ENCODE measurements at places on chromosomes 2 and 18. TPM values are rescaled to one million over a fixed set of nuclear protein-coding genes. Genes with fewer than 3 reads are reported as not detected.

- no peak for ATAC-seq
Observed at GRCh38 chr2:96143848-96144480, 1.3 kb downstream of the DUSP2 start.

- ATAC-seq, result no peak
Observed at GRCh38 chr2:209094221-209094620, 329.6 kb upstream of the MAP2 start.

DNA sequence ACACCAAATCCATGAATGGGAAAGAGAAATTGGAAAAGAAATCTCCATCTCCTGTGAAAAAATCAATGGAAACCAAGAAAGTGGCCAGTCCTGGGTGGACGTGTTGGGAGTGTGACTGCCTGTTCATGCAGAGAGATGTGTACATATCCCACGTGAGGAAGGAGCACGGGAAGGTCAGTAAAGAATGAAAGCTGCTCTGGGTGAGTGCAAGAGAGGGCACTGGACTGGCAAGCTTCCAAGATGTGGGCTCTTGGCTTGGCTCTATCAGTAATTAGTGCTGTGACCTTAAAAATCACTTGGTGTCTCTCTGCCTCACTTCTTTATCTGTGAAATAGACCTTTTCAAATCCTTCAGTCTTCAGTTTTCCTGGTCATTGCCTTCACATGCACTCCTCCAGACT, 89.0 kb downstream of the ZNF532 start:
- ATAC-seq, result no peak

GRCh38 chr2:127640082-127641072, 5.6 kb upstream of the GPR17 start:
- peak; percentile 35 for ATAC-seq

DNA sequence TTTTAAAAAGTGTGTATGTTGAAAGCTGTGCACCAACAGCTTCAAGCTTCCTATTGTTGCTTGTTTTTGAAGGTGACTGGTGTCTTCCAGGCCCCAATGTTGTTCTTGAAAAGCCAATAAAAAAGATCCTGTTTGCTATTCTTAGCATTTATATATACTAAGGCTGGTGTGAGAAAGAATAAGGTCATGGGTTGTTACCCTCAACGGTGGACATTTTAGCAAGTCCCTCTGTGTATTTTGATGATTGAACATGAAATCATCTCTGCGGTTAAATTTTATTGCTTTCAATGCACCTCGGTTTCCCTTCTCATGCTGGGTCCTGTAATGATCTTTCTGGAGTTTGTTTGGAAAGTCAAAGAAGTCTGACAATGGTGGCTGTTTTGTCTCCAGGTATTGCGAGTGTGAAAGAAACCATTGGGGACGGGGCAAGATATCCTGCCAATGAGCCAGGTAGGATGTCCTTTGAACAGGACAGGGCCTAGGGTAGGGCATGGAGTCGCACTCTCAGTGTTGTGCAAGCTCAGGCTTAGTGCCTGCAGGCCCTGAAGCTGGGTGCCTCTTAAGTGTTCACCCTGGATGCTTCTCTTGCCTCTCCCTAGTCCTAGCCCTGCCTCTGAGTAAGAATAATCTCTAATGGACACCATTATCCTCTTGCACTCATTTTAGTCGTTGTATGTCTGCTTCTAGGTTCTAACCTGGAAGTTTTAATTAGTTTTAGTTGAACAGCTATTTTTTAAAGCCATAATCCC, 16.0 kb upstream of the KLF7 start:
- no peak for ATAC-seq

- ATAC-seq, result peak; percentile 34
Observed at GRCh38 chr2:101442042-101442666, 32.8 kb downstream of the RFX8 start.

DNA sequence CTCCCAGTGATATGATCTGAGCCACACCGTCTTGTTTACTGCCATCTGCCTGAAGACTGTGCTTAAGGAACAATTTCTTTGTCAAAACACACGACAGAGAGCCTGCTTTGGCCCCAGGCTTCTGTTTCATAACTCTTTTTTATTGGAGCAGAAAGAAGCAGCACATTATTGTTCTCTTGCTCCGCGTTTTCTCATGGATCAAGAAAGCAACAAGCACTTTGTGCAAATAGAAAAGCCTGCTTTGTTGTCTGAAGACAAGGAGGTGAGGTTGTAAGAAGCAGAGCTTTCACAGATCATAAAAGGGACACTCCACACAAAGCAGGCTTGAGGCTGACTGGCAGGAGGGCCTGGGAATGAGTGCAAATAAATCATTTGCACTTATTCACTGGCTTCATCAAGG, 118.3 kb upstream of the FAM136A start:
- no peak for ATAC-seq

Gene MMADHC
- total RNA-seq, result 99.4 TPM

Gene FLACC1
- 1.1 TPM for total RNA-seq

GRCh38 chr2:149134335-149134923, 95.9 kb downstream of the LYPD6B start:
- no peak for ATAC-seq

Gene GALNT5
- total RNA-seq, result 0.08 TPM

GRCh38 chr2:3470856-3471737, 48.2 kb downstream of the ADI1 start:
- ATAC-seq, result no peak

- ATAC-seq, result no peak
Observed at GRCh38 chr18:11437046-11437445, 172.3 kb upstream of the SLC35G4 start.

Gene CRYGD
- total RNA-seq, result not detected

DNA sequence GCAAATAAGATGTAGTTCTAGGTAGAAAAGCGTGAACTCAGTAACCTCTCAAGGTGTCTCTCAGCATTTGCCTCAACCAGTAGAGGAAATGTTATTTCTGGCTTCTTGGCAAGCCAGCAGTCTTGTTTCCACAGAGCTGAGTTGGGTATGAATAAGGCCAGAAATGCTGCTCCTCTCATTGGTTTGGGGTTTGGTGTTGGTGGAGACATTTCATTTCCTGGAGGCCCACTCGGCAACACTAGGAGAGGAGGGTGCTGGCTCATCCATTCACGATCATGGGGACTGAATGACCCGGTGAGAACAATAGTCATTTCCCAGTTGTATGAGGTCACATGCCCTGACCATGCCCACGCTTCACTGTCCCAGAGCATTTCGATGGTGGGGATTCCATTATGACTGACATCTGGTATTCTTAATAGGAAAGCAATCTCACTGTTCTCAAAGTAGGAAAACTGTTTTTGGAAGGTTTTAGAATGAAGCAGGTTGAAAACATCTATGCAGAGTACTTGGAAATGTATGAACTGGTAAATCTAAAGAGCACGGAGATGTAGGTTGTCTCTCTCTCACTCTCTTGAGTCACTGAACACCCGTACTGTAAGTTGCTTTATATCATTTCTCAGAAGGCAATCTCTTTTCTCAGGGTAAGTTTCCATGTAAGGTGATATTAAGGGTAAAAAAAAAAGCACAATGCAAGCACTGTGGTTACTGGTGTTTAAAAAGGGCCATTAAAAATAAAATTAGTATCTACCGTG, 37.1 kb upstream of the CTLA4 start:
- peak; percentile 93 for ATAC-seq

DNA sequence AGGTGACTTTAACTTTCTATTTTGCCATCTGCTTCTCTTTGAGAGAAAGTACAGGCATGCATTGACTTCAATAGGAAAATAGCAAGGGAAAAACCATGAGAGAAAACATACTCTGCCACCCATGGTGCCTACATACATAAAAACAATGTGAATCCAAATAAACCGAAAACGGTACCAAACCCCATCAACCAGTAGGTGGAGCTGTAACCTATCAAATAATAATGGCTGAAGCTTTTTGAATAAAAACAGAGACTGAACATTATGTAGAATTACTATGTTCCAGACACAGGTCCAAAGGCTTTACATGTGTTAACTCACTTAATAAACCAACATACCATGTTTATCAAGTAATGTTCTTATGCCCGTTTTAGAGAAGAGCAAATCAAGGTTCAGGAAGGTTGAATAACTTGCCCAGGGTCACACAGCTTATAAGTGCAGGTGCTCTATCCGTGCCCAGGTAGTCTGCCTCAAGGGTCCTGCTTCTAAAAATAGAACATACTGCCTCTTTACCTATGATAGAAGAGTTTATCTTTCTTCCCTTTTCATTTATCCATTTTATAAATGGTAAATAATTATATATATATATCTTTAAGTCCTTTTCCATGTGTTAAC, 293.9 kb upstream of the SYT4 start:
- ATAC-seq, result no peak

DNA sequence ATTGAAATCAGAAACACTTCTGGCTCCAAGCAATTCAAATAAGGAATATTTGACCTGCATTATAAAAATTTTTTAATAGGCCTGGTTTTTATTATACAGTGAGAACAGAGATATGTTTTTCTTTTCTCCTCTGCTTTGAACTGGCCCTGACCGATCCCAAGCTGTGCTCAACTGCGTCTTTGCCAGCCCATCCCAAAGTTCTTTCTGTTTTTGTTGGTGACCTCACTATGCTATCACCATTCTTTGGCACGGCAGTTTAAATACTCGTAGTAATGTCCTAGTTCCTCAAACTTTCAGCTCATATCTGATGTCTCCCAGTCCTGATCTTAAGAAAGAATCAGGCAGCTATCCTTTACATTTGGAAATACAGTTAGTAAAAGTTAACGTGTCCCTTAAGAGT, 42.3 kb upstream of the NETO1 start:
- no peak for ATAC-seq

Gene C2orf15
- total RNA-seq, result 1.9 TPM

- no peak for ATAC-seq
Observed at GRCh38 chr2:152396051-152396511, 61.1 kb downstream of the FMNL2 start.

Gene L3MBTL4
- not detected for total RNA-seq

Gene EPAS1
- 53.7 TPM for total RNA-seq

DNA sequence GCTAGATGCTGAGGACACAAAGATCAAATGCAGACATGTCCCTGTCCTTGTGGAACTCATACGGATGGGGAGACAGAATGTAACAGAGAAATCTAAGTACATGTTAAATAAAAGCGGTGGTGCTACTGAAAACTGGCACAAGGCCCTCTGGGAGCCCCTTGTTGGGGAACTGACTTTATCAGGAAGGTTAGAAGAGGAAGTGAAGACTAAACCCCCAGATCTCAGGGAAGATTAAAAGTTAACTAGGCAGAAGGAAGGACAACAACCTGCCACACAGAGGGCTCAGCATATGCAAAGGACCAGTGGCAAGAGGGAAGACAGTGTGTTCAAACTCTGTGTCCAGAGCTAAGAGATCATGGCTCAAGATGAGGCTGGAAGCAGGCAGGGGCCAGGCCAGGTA, 4.8 kb downstream of the CACNB4 start:
- no peak for ATAC-seq

DNA sequence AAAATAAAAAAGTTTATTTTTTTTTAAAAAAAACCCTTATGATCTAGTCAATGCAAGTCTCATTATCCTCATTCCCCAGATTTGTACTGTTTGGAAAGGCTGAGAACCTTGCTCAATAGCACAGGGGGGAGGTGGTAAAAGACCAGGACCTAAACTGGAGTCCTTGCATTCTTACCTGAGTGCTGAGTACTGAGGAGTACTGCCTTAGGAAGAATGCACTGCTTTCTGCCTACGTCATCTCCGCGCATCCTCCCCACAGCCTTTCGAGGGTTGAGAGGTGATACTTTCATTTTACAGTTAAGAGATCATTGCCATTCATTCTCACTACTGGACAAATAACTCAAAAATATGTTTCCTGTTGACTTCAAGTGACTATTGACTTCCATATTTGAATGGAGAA, 73.8 kb downstream of the MAP3K20 start:
- ATAC-seq, result peak; percentile 71

- ATAC-seq, result no peak
Observed at GRCh38 chr2:31232586-31232985, 1.4 kb upstream of the EHD3 start.

Gene CFC1
- not detected for total RNA-seq

- ATAC-seq, result no peak
Observed at GRCh38 chr2:16096962-16097361, 156.6 kb downstream of the MYCN start.

DNA sequence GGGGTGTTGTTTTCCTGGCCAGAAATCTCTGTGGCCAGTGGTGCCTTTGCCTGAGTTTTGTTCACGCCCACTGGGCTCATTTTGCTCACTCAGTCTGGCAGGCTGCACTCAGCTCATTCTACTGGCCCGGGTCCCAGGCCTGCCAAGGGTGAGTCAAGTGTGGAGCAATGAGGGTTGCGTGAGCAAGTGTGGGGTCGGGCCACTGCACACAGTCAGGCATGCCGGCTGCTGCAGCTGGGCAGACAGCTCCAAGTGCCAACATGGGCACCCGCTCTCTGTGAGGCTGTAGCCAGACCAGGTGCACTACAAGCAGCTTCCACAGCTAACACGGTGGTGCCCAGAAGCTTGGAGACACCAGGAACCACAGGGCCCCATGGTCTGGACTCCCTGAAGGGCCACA, 801.1 kb upstream of the RAB6C start:
- no peak for ATAC-seq

DNA sequence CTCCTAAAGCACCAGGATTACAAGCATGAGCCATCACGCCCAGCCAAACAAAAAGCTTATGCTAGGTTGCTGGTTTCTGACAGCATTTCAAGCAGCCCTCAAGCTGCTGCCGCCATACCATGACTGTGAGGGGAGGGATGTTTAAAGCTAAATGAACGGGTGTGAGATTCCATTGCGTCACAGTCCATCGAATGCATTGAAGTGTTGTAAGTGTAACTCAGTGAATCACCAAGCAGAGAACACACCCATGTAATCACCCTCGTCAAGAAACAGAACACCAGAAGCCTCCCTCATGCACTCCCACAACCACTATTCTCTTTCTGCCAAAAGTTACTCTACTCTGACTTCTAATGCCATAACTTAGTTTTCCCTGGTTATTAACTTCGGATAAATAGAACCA, 32.8 kb upstream of the MC5R start:
- no peak for ATAC-seq

Gene PDE1A
- total RNA-seq, result not detected

- no peak for ATAC-seq
Observed at GRCh38 chr2:196592331-196592910, 47.1 kb upstream of the CCDC150 start.

DNA sequence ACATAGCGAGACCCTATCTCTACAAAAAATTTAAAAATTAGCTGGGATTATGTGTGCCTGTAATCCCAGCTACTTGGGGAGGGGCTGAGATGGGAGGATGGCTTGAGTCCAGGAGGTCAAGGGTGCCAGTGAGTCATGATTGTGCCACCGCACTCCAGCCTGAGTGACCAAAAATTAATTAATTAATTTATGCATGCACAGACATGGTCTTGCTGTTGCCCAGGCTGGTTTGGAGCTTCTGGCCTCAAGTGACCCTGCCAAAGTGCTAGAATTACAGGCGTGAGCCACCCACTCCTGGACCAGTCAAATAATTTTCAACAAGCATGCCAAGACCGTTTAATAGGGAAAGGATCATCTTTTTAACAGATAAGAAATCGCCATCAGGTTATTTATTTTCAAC, 57.7 kb upstream of the TFCP2L1 start:
- ATAC-seq, result no peak

DNA sequence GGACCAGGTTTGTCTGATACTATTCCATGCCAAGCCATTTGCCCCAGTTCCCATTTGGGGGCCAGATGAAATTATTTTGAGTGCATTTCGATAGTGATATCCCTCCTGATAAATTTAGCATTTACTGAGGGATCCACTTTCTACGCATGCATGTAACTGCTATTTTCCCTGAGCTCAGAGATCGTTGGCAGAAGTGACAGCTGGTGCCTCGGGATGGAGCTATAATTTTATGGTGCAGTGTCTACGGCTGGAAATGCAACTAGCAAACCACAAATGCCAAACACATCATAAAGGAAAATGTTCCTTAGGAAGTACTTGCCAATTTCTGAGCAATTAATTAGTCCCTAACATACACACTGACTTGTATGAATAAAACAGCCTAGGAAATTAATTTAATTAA, 254.8 kb downstream of the SLC8A1 start:
- no peak for ATAC-seq

Data from activated T-helper 17 cell treated with anti-CD3 and anti-CD28 coated beads, Interleukin-2, amount 50 U/mL, for 72 hours (primary cell).